ENCODE measurements at places on chromosomes 5 and 9.

- DNase-seq: no peak
These were observed 173.4 kb downstream of the DNAH5 start for GRCh38 chr5:13771011-13771571.

DNA sequence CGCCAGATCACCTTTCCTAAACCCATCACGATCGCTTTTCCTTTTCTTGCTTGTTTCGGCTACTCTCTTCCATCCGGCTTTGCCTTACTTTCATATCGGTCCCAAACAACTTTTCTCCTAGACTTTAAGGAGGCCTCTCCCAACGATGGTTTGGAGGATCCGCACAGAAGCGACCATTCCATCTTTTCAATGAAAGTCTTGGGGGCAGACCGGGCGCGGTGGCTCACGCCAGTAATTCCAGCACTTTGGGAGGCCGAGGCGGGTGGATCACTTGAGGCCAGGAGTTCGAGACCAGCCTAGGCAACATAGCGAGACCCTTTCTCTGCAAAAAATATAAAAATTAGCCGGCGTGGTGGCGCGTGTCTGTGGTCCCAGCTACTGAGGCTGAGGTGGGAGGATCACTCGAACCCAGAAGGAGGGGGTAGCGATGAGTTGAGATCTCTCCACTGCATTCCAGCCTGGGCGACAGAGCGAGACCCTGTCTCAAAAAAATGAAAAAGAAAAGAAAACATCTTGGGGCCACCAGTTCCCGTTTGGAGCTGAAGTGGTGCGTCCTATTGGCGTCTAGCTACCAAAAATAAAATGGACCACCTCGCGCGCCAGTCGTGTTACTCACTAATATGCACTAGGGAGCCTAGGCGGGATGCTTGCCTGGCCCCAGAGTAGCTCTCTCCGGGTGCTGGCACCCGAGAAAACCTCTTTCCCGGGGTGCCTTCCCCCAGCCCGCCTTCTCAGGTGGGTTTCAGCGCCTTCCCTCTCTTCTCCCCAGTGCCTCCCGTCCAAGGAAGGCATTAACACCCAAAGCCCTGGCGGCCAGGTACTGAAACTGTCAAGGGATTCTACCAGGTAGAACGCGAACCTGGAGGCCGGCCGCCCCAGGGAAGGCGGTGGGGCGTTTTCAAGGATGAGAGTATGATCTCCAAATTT lies 800 bp upstream of the AP3B1 start:
- DNase-seq: peak; percentile 48

DNA sequence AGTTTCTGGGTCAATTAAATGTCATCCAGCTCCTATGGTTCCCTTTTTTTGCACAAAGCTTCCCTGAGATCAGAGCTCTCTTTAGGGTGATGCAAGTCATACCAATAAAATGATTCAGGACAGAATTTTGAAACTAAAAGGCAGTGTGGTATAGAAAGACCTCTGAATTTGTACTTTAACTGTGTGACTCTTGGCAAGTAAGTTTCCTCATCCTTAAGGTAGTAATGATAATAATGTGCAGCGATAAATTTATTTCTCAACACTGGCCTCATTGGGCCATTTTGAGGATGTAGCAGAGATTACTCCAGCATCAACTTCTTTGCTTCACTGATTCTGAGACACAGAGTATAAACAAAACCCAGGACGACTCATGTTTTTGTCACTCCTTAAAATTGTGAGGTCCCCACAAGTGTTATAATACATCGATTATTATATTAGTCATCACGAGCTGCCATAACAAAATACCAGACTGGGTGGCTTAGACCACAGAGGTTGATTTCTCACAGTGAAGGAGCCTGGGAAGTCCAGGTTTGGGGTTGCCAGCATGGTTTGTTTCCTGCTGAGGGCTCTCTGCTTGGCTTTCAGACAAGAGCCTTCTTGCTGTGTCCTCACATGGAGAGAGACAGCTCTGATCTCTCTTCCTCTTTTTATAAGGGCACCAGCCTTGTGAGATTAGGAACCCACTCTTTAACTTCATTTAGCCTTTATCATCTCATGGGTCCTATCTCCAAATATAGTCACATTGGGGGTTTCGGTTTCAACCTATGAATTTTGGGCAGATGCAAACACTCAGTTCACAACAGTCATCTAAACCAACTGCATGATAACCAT lies 293.0 kb downstream of the ZNF608 start:
- no peak for DNase-seq

DNA sequence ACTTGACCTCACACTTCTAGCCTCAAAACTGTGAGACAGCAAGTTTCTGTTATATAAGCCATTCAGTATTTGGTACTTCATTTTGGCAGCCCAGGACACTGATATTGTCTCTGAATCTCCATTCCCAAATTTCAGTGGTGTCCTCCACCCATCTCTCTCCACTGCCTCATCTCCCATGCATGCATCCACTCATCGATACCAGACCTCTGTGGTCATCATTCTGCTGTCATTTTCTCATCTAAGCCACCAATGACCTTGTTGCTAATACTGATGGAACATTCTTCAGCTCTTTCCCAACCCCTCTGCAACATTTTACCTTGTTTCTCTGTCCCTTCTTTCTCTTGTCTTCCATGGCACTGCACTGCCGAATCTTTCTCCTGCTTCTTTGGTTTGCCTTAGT lies 221.8 kb downstream of the SNX18 start:
- DNase-seq: no peak

DNA sequence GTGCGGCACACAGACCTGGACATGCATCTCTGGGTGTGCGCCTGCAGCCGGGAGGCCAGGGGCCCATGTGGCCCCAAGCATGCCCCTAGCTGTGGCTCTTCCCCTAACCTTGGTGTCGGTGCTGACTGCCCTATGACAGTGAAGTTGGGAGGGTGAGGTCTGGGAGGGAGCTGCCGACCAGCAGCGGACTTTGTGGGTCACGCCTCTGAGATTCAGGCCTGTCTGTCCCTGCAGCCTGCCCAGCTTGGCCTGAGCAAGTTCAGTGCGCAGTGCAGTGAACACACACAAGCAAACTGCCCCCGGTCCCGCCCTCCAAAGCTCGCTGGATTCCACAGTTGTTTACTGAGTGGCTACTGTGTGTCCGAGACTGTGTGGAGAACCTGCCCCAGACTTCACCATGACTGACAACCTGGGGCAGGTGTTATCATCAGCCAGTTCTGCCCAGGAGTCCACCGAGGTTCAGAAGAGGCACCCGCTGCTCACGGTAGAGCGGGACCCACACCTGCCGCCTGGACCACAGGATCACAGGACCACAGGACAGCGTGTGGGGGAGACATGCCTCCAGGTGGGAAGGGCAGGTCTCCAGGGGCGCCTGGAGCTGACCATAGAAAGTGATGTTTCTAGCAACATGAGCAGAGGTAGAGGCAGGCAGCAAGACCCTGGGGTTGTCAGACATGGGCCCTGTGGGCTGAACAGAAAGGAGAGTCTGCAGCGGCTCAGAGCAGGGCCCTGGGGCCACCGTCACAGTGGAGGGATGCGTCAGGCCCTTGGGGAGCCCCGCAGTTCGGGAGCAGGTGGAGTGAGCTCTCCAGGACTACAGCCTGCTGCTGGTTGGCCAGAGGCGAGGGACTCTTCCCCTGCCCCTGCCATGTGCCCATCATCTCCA lies 105.1 kb downstream of the PHF2 start:
- peak; percentile 13 for DNase-seq

DNA sequence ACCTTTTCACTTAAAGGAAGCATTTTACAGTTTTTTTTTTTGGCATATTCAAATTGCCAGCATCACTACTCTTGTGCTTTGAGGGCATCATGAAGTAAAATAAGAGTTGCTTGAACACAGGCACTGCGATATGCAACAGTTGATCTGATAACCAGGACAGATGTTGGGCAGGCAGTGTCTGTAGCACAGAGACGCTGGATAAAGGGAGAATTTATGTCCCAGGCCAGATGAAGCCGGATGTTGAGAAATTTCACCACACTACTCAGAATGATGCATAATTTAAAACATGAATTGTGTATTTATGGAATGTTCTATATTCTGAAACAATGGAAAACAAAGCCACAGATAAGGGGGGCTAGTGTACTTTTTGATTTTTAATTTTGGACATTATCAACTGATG lies 71.4 kb downstream of the SLC12A2 start:
- DNase-seq: no peak

DNA sequence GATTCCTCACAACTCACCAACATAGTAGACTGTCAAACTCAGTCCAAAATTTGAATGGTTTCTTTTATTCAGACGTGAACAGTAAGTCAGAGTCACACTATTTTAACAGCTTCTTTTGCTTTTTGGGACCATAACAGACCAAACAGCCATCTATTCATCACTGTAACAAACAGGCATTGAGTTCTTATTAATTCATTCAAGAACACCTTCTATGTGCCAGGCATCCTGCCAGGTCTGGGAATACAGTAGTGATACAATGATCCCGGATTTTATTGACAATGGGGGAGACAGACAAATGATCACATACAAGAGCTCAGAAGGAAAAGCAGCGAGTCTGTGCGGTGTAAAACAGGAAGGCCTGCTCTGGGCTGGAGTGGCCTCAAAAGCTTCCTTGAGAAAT lies 153.3 kb upstream of the ERCC6L2 start:
- DNase-seq: no peak

DNA sequence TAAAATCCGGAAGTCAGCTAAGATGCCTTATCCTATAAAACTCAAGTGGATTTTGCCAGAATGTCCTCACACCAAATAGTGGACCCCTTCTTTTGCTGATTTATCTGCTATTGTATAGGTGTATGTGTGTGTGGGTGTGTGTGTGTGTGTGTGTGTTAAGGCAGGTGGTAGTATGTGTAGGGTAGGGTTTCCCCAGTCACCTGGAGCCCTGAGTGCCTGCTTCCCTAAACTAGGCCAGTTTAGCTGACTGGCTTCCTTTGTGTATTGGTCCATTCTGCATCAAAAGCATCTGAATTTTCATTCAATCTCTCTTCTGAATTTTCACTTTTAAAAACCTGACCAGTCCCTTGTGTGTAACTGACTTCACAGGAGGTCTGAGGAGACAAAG lies 42.2 kb upstream of the LCP2 start:
- DNase-seq: no peak

DNA sequence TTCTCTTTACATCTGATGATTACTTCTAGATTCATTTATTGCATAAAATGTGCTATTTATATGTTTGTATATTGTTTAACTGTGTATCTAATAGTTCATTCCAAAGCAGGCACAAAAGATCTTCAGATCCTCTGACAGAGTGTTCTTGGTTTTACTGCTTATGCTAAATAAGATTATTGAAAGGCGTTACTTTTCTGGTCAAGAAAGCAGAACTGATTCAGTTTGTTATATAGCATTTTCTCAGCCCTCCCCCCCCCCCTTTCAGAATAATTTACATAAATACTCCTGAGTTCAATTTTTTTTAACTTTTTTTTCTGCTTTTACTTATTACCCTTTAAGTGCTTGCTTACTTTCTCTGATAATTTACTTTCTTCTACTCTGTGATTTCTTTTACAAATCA lies 15.4 kb downstream of the CDC42SE2 start:
- DNase-seq: no peak

DNA sequence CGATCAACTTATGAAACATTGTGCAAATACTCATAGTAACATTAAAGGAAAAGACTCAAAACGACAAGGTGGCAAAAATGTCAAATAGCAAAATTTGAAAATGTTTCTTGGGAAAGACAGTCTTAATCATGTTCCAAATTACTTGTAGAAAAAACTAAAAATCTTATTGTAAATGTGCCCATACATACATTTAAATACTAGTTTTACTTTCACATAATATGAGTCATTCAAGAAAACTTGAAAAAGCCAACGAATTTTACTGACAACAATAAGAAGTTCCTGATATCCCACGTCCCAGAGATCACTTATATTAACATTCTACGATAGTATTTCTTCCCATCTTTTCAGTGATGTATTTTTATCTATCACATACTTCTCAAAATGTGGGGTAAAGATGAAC lies 13.7 kb downstream of the MLLT3 start:
- no peak for DNase-seq

DNA sequence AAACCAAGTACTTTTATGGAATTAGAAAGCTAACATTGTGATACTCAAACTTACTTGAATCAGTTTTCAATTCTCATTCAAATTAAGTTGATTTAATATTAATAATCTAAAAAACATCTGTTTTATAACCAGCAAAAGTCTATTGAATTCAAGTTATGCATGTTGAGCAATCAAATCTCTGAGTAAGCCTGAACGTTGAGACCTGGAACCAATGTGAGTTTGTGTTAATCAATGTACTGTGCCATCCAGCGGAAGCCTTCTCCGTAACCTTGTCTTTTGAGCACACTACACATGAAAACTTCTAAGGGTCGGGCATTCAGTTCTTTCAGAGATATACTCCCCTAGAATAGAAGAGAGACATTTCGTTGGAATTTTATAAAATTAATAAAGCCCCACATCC lies 25.9 kb downstream of the SAR1B start:
- no peak for DNase-seq

DNA sequence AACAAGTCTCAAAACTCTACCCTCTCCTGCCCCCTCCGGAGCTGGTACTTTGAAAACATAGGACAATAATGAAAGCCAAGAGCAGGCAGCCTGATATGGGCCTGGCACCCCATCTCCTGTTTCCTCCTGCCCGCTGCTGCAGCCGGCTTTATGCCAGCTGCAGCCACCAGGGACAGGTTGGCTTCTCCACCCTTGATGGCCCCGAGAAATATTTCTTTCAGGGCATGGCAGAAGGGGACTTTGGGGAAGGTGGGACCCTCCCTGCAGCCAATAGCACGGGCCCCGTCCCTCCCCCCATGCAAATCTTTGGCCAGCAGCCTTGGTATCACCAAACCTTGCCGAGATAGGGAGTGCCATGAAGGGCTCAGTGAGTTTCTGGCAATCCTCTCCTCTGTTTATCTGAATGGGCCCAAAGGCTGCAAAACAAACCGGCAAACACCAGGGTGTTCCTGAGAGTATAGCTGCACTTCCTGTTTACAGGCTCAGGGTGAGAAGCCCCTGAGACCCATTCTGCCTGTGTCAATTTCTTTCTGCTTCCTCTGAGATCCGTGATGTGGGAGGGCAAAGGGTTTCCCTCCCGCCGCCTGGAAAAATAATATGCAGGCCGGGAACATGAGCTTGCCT lies 73.4 kb upstream of the BOD1 start:
- no peak for DNase-seq

DNA sequence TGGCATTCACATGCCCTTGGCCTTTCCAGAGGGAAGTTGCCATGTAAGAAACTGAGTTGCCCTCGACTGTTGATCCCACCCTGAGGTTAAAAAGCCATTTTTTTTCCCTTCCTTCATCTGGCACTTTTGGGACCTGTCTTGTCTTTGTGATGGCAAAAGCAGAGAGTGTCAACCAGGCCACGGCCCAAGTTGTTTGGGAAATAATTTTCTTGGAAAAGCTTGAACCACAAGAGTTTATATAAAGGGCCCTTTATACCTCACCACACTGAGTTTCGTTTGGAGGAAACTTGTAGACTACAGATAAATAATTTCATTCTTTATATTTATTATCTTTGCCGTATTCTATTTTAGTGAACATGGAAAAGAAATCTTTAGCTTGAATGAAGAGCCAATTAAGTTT lies 34.3 kb downstream of the ACTBL2 start:
- no peak for DNase-seq

- no peak for DNase-seq
These were observed 2.0 kb downstream of the CTNNA1 start for GRCh38 chr5:138755084-138755748.

GRCh38 chr5:107968406-107968843 lies 297.7 kb upstream of the EFNA5 start:
- DNase-seq: no peak

GRCh38 chr5:58940446-58940845 lies 357.6 kb downstream of the RAB3C start:
- no peak for DNase-seq
